Cerebellar cortex (tissue), 1 donor: ENCODE measurements at places on chromosomes 7 and 10.

DNA sequence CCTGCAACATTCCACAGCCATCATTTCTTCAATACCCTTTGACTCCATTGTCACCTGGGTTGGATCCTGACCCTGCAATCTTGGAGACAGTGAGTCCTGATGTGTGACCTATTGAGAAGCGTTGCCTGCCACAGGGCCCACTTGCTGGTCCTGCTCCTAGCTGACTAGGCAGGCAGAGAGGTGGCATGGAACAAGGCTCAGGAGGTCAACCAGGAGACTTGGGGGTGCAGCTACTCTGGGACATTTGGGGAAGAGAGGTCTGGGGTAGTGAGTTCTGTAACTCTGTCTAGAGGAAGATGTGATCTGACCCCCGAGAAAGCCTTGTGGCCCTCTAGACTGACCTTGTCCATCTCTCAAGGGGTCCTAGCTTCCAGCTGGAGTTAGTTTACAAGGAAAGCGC, 1.8 kb downstream of the ZMIZ2 start:
- DNase-seq = no peak

GRCh38 chr7:15781944-15782343, 95.5 kb upstream of the MEOX2 start:
- no peak for DNase-seq

GRCh38 chr10:71074176-71074755, 138.1 kb upstream of the UNC5B start:
- no peak for DNase-seq

GRCh38 chr10:93378997-93379730, 103.0 kb downstream of the MYOF start:
- no peak for DNase-seq

DNA sequence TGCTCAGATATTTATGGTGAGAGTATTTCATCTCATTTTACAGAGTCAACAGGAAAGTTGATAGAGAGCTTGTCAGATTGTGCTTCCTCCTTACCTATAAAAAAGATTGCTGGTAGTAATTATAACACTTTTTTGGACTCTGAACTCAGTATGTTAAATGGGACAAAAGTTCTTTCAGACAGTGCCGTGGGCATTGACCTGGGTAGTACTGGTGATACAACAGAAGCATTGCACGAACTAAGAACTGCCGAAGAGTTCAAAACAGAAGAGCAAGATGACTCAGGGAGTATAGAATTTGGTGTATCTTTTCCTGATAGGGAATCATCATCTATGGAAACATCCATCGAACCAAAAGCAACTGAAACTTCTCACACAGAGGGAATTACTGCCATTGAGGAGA, 58.6 kb downstream of the LOXL4 start:
- no peak for DNase-seq

DNA sequence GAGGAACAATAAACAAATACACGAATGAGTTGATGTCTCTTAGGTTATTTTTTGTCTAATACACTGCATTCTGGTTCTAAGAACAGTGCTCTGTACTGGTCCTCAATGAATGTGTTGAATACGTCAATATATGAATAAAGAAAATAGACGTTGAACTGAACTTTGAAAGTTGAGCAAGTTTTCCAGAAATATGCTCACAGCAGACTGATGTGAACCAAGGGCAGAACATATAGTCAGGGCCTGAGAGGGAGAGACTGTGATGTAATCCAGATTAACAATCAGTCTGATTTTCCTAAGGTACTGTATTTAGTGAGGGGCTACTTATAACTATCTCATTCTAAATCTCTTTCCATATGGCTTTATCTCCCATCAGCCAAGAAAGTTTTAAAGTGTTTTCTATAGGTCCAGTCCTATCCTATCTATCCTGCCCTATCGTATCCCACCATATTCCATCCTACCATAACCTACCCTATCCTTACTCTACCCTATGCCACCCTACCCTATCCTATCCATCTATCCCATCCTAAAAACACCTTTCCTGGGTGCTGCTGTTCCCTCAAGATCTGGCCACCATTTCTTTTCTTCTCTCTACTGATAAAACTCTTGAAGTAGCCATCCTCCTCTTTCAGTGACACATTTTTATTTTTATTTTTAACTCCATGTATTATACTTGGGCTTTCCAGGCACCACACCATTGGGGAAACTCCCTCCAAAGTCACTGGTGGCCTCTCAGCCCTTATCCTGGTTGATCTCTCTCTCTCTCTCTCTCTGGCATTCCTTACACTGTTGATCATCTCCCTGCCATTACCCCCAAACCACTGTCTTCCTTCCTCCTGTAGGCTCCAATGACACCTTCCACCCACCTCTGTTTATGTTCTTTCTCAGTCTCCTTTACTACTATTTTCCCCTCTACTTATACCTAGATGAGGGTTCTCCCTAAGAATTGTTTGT, 212.3 kb upstream of the SLC26A5 start:
- no peak for DNase-seq

- DNase-seq = no peak
These were observed 65.8 kb downstream of the ATXN7L1 start for GRCh38 chr7:105810556-105810955.

DNA sequence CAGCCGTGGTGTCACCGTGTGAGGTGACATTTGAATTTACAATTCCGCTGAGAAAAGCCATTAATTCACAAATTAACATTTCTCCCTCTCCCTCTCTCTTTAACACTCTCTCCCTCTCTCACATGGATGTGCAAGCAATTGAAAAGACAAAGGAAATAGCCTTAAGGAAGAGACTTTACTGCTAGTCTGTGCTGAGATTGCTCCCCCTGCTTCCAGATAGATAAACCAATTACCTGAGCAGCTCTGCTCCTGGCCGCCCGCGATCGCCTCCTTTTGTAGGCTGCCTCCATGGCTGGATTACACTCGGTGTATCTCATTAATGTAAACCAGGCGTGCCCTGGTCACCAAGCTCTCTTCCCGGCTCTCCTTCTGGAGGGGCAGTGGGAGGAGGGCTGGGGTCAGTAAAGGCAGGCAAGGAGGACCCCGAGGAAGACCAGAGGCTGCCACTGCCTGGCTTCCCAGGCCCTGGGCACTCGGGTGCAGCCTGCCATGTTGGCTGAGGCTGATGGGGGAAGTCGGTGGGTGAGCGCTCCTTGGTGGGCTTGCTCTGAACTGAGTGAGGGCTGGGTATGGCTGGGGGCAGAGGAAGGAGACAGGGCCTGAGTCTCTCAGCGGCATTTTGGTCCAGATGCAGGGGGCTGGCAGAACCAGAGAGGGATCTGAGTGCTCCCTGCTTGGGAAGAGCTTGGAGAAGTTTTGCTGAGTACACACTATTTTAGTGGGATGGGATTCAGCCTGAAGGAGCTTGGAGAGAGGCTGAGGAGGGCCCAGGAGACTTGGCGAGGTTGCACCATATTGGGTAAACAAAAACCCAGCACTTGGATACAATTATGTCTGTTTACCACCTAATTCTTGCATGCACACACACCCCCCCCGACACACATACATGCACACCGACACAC, 42.9 kb downstream of the PAX2 start:
- no peak for DNase-seq

DNA sequence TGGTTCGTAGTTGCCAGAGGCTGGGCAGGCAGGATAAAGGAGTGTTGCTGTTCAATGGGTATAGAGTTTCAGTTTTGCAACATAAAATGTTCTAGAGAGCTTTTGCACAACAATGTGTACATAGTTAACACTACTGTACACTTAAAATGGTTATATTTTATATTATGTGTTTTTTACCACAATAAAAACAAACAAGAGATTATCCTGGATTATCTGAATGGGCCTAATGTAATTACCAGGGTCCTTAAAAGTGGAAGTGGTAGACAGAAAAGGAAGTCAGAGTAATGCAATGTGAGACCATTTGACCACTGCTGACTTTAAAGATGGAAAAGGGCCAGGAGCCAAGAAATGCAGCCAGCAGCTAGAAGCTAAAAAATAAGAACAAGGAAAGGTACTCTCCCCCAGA, 159.7 kb downstream of the SGMS1 start:
- DNase-seq = no peak

DNA sequence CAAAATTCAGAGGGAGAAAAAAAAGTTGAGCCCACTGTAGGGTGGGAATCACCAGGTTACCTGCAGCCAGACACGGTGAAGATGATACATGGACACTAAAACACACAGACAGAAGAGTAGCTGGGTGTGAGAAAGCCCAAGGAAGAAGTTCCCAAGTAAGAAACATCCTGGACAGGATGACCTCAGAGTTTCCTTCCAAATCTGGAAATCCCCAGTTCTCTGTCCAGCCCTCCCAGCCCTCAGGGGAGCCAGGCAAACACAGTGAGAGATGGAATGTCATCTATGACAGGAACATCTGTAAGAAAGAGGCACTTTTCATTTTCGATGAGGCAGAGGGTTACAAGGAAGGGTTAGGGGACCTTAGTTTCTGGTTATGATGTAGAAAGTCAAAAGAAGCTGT, 125.1 kb upstream of the LYZL1 start:
- DNase-seq = no peak

DNA sequence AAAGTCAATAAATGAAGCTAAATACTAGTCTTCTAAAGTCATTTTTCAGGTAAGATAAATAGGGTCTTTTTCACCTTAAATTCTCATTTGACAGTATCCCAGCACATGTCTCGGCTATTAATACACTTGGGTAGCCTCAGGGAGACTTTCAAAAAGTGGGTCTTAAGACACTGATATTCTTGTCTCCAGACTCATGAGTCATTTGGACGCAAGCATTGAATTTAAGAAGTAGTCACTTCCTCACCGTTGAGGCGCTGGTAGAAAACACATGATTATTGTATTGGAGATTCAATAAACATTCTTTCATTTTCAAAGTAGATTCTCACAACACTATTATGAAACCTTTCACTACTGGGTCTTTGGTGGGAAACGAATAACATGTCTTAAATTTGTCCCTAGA, 108.9 kb upstream of the SP8 start:
- DNase-seq = no peak

GRCh38 chr10:9004736-9005135, 950.2 kb downstream of the GATA3 start:
- no peak for DNase-seq

- DNase-seq = no peak
These were observed 133.0 kb upstream of the TNS3 start for GRCh38 chr7:47714669-47715607.

GRCh38 chr7:76425156-76425555, 406 bp downstream of the ZP3 start:
- no peak for DNase-seq

GRCh38 chr7:109549471-109550193, 980.0 kb downstream of the DNAJB9 start:
- peak; percentile 4 for DNase-seq

DNA sequence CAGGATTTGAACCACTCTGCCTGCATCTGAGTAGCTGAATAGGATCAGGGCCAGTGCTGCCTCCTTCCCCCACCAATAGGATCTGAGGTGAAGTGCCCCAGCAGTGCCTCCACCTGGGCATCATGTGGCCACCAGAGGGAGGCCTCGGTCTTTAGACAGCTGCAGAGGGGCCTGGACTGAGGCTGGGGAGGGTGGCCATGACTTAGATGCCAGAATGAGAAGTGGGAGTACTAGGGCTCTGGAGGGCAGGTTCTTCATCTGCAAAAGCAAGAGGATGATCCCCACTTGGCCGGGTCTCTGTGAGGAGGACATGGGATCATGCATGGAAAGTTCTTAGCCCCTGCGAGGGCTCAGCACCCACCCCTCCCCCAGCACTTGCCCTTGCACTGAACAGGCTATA, 56.9 kb downstream of the NEUROG3 start:
- DNase-seq = peak; percentile 51

DNA sequence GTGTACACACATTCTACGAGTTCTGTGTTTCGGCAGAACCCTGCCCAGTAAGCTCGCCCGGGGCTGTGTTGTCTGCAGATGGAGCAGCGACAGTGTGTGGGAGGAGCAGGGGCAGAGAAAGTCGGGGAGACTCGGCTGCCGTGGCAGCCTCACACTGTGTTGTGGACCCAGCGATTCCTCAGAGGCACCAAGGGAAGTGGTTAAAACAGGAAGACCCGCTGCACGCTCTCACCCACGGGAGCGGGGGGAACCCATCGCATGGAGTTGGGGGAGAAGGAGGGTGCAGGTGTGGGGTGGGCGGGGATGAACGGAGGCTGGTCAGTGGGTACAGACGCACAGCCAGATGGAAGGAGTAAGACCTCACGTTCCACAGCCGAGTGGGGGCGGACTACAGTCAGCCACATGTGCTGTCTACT, 250.2 kb downstream of the ELFN1 start:
- no peak for DNase-seq

GRCh38 chr10:124522933-124523871, 61.6 kb downstream of the LHPP start:
- no peak for DNase-seq

GRCh38 chr7:132438926-132439325, 137.3 kb downstream of the PLXNA4 start:
- DNase-seq = no peak

DNA sequence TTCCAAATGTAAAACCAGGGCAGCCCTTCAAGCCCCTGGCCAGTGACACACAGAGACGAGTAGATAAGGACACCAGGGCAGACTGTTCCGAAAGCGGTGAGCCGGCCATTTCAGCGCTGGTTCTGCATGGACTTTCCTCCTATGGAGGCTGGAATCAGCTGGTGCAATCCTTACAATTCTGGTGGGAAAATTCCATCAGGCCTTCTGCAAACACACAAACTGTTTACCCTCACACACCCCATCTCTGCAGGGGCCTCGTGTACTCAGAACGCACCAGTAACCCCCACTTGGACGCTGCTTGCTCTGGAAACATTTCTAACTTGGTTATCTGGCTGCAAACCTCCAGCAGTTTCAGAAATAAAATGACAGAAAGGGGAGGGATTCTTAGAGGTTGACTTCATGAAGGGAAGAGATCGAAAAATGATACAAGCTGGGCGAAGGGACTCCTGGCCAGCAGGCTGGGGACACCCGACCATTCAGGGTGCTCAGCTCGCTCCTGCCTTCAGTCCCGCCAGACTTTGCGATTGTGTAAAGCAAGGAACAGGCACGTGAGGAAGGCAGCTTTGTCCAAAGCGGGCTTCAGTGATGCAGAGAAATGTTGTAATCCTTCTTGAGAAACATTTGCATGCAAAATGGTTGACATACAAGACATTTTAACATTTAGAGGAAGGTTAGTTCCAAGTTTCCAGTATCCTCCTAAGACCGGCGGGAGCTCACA, 19.7 kb upstream of the SHH start:
- DNase-seq = no peak

DNA sequence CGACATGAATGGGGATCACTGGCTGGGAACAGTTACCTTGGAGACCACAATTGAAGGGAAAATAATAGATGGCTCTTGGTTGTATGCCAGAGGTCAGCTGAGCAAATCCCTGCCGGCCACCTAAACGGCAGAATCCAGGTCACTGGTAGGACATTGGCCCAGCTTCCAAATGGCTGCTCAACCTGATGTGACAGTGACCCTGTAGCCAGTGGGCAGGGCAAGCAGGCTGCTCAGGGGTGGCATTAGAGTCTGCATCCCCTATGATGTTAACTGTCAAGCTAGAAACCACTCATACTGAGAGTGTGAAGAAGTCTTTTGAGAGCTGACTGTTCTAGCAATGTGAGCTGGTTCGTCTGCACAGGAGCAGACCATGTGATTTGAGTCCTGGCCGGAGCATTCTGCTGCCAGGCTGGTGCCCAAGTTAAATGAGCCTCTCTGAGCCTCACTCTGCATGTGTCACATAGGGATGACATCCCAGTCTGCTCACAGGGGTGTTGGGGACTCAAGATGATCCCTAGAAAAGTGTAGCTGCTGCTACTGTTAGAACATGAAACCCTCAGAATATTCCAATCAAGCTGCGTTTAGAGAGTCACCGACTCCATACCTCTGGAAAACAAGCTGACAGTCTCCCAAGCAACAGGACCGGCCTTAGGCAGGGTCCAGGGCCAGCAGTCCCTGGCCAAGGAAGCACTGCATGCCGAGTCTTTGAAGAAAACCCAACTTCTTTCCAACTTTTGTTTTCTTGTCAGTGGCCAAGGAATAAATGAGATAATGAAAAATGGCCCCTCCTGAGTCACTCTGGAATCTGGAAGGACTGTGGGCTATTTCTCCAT, 69.7 kb downstream of the VWA2 start:
- peak; percentile 74 for DNase-seq
